Stromal cell of bone marrow (primary cell): ENCODE measurements at places on chromosomes 2 and 18.

- DNase-seq, result no peak
Observed at GRCh38 chr2:106534471-106534870, 47.3 kb downstream of the CD8B2 start.

- DNase-seq, result no peak
Observed at GRCh38 chr2:167924556-167924955, 322.8 kb downstream of the STK39 start.

GRCh38 chr2:201938156-201938775 lies 95.4 kb upstream of the FZD7 start:
- DNase-seq, result no peak

- no peak for DNase-seq
Observed at GRCh38 chr18:74278058-74278457, 13.7 kb downstream of the CYB5A start.

GRCh38 chr2:63500398-63500797 lies 87.9 kb downstream of the WDPCP start:
- no peak for DNase-seq

GRCh38 chr18:9969247-9969646 lies 55.4 kb downstream of the VAPA start:
- DNase-seq, result no peak

DNA sequence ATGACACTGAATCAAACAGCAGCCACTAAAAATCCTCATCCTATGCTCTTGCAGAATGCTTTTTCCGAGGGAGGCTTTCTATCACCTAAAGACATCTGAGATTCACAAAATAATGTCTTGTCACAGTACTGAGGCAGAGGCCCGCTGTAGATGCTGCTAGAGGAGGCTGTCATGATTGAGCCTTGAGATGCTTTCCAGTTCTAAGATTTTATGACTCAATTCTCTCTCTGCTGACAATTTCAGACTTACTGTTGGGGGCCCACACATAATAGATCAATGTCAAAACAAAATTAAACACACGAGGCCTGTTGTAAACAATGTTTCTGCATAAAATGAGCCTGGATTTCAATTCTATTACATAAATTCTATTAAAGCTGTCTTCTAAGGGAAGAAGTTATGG lies 132.7 kb upstream of the ARL4C start:
- no peak for DNase-seq

DNA sequence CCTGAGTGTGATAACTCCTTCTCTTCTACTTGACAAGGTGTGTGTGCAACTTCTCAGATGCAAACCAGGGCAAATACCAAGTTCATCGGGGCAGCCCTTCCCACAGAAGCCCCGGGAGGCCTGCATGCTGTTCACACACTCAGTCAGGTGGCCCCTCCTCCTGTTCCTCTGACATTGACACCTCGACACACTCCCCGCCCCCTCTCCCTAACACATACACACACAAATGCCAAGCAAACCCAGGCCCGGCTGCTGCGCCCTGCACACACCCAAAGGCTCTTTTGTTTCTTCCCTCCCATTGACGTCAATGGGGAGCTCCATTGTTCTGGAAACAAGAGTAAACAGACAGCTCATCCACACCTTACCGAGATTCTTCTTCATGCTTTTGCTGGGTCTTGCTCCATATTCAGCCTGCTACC lies 1.7 kb upstream of the PER2 start:
- no peak for DNase-seq

DNA sequence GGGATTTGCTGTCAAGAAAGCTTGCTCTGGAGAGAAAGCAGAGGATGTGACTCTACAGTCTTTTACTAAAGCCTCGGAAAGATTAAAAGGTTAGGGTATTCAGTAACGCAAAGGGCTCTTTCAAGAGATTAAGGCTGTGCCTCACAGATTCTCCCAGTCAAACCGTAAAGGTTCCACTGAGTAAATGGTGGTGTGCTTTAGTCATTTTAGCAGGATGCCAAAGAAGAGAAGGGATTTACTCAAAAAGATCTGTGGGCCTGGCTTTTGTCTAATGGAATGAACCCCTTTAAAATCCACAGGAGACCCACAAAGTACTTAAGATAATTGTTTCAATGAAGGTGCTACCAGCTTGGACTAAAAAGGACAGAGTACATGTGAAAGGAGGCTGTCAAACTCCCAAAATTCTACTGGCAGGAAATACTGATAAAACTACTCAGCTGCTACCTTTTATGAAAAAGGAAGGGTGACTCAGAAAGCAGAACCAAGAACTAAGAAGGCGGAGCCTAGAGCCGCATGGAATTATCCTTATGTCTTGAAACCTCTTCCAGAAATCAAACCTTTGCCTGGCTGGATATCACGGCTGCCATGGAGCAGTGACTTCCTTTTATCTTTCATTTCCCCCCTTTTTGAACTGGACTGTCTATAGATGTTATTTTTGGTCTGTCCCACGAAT lies 670.2 kb upstream of the ZEB2 start:
- no peak for DNase-seq

DNA sequence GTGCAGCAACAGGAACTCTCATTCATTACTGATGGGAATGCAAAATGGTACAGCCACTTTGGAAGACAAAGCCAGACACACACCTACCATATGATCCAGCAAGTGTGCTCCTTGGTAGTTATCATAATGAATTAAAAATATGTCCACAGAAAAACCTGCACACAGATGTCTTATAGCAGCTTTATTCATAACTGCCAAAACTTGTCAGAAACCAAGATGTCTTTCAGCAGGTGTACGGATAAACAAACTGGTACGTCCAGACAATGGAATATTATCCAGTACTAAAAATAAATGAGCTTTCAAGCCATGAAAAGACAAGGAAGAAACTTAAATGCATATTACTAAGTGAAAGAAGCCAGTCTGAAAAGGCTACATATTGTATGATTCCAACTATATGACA lies 50.4 kb downstream of the CHMP3 start:
- DNase-seq, result no peak

DNA sequence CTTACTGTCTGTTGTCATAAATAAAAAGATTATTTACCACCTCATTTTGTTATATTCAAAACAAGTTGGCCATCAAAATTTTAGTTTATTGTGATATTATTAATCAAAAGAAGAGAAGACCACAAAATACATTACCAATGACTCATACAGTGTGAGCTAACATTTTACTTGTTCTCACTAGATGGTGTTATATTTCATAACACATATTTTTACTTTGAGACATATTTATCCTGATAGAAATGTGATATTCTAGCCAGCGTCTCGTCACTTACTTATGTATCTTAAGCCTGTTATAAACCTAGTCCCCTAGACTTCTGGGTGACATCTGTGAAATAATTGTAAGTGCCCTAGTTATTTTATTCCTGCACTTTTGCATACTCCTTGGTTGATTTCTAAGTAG lies 263.2 kb downstream of the CDH7 start:
- DNase-seq, result no peak

- DNase-seq, result no peak
Observed at GRCh38 chr2:179247318-179248023, 17.2 kb downstream of the SESTD1 start.

DNA sequence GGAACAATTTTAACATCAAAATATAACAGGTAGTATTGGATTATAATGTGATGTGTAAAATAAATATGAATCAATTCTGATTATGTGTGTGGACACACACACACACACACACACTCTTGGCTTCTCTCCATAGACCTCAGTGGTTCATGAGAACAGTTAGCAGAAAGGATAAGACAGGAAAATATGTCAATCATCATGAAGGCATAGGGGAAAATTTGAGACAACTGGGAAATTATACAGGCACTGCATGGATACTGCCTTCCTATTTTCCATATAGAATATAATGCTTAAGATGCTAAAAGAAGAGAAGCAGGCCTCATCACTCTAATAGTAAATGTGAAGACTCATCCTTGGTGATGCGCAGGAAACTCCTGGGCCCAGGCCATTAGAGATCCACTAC lies 884.5 kb downstream of the SUCLG1 start:
- no peak for DNase-seq
